Tibial nerve (tissue), 4 donors: ENCODE measurements at places on chromosomes 16 and 17.

- DNase-seq: no peak
Measured at GRCh38 chr16:47711809-47712208, 250.7 kb downstream of the PHKB start.

DNA sequence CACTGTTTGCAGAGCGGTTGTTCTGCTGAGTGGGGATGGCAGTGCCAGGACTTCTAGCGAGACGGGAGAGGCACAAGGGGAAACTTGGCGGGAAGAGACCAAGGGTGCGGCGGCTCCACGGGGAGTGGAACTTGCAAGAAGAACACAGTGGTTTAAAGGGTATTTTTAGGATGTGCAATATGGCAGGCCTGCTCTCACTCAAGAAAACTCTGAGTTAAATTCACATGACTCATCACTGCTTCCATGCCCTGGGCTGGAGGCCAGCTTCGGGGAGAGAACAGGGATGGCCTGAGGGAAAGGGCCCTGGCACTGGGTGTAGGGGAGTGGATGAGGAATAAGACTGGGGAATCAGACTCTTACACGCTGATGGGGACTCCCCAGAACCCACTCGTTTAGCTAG, 13.3 kb upstream of the CD300LD start:
- peak; percentile 35 for DNase-seq

GRCh38 chr16:76696876-76697275, 419.7 kb downstream of the CNTNAP4 start:
- no peak for DNase-seq

- no peak for DNase-seq
Measured at GRCh38 chr17:41666237-41666641, 22.4 kb upstream of the EIF1 start.

GRCh38 chr17:66398617-66399016, 96.2 kb downstream of the PRKCA start:
- DNase-seq: no peak

- DNase-seq: no peak
Measured at GRCh38 chr16:11449716-11450115, 104.5 kb downstream of the RMI2 start.
